ENCODE measurements at places on chromosomes 1 and 21.

- no peak for DNase-seq
Observed at GRCh38 chr1:115217150-115218033, 120.7 kb downstream of the NGF start.

- no peak for DNase-seq
Observed at GRCh38 chr1:43853161-43853921, 80.3 kb upstream of the ARTN start.

GRCh38 chr21:38825921-38826320 lies 20.2 kb downstream of the ETS2 start:
- DNase-seq, result no peak

DNA sequence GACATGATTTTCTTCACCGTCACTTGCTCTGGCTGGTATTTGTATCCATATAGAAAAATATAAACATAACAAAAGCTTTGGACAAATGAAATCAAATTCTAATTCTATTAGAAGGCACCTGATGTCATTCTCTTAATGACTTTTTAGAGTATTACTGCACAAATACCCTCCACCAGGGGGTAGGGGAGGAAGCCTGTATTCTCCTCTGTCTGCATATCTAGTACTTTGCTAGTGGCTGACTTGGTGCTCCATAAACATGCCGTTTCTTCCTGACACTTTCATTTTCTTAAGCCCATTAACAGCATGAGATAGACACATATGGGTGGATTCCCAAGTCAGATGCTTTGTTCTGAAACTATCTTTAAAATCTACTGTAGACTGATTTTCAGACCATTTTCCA lies 20.6 kb upstream of the KCNJ15 start:
- DNase-seq, result no peak

GRCh38 chr1:188423073-188423472 lies 1594.3 kb downstream of the PLA2G4A start:
- DNase-seq, result no peak

DNA sequence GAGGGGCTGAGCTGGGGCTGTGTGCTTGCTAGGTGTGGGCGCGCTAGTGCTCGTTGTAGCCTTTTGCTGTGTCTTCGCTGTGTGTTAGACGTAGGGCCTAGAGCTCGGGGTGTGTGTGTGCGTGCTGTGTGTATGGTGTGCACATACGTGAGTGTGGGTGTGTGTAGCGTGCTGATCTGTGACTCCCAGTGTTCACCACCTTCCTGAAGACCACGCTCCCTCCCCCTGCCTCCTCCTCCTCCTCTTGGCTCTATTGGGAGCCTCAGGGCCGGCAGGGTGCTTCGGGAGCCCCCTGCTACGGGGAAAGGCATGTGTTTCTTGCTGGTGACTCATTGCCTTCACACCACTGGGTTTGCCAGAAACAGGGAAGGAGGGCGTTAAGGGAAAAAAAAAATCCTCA lies 9.4 kb upstream of the KCNC4 start:
- DNase-seq, result no peak

- DNase-seq, result no peak
Observed at GRCh38 chr1:36805979-36806640, 228.2 kb downstream of the GRIK3 start.

GRCh38 chr1:145892486-145893087 lies 6.9 kb upstream of the ANKRD35 start:
- no peak for DNase-seq

- DNase-seq, result no peak
Observed at GRCh38 chr1:210691039-210691610, 362.4 kb downstream of the HHAT start.

DNA sequence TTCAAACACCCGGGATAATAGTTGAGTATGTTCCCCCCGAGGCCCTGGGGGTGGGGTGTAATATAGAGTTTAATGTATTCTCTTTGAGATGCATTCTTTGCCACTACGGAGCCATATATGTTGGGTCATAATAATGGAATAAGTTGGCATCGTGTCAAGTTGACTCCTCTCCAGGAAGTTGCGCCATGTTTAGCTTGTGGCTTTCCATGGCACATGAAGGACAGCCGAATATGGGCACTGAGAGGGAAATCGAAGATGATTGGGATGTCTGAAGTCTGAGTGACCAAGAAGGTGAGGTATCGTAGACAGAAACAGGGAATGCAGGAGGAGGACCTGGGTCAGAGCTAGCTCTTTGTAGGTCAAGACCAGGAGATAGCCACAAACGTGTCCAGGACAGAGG lies 92.6 kb downstream of the PAX7 start:
- no peak for DNase-seq

DNA sequence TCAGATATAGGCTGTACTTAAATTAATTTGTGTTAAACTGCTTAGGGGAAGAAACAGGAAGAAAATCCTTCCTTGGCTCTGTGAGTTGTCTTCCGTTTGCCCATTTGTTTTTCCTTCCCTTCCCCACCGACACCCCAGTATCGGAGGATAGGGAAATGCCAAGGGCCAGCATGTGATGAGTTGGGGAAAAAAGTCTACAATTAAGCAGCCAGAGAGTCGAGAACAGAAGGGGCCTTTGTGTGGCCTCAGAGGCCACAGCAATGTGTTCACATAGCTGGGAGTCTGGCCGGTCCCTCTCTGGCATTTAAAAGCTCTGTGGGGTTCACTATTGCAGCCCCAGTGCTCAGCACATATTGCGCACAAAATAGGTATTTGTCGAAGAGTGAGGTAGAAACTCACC lies 489.3 kb downstream of the MATN1 start:
- DNase-seq, result no peak

DNA sequence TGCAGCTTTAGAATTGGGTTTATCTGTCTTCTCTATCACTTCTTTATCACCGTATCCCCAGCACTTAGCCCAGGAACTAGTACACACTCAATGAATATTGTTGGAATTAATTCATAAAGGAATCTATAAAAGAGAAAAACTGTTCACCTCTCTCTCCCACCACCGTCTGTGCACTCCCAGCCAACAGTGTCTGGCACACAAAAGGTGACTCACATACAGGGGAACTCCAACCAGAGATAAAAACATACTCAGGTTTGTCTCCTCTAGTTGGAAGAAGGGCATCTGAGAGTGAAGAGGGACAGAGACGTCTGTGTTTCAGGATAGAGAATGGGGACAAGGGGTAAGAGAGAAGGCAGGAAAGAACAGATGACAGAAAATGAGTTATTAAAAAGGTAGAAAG lies 10.0 kb downstream of the ITLN1 start:
- DNase-seq, result no peak

GRCh38 chr1:183635099-183635605 lies 431 bp downstream of the ARPC5 start:
- DNase-seq, result no peak

DNA sequence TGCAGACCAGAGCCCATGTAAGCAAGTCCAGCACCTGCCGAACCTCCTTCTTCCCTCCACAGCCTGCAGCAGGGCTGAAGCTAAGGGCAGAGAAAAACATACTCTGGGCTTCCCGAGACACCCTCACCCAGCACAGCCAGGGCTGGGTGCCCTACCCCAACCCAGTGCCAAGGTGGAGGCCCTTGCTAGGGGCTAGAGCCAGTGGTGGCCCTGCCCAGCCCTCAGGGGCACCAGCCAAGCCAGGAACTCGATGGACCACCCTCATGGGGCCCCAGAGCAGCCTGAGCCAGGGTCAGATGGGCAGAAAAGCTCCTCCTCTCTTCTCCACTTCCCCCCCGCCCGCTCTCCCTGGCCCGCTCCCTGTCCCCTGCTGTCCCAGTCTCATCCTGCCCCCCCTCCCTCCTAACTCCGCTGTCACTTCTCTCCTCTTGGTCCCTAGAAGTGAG lies 15.9 kb downstream of the TNFRSF25 start:
- no peak for DNase-seq

- DNase-seq, result no peak
Observed at GRCh38 chr1:15797614-15798390, 9.6 kb downstream of the UQCRHL start.

- no peak for DNase-seq
Observed at GRCh38 chr1:160657250-160657781, 10.5 kb upstream of the SLAMF1 start.

GRCh38 chr1:96865731-96866685 lies 144.4 kb downstream of the PTBP2 start:
- DNase-seq, result no peak

GRCh38 chr1:184166485-184166884 lies 115.0 kb downstream of the TSEN15 start:
- DNase-seq, result no peak

DNA sequence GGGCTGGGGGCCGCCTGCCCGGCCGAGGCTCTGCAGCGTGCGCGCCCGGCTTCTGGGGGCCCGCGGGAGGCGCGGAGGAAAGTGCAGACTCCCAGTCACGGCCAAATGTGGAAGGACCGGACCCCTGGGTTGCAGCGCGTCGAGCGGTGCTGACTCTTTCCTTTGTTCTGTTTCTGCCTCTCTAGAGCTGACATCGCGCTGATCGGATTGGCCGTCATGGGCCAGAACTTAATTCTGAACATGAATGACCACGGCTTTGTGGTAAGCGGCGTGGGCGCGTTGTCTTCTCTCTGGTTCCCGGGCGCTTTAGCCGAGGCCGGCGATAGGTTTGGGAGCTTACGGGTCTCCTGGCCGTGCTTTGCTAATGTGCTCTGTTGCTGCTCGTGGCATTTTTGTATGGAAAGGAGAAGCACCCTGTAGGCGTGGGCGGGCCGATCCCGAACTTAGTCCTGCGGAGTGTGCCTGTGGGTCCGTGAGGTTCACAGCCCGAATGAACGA lies 629 bp downstream of the PGD start:
- DNase-seq, result no peak

DNA sequence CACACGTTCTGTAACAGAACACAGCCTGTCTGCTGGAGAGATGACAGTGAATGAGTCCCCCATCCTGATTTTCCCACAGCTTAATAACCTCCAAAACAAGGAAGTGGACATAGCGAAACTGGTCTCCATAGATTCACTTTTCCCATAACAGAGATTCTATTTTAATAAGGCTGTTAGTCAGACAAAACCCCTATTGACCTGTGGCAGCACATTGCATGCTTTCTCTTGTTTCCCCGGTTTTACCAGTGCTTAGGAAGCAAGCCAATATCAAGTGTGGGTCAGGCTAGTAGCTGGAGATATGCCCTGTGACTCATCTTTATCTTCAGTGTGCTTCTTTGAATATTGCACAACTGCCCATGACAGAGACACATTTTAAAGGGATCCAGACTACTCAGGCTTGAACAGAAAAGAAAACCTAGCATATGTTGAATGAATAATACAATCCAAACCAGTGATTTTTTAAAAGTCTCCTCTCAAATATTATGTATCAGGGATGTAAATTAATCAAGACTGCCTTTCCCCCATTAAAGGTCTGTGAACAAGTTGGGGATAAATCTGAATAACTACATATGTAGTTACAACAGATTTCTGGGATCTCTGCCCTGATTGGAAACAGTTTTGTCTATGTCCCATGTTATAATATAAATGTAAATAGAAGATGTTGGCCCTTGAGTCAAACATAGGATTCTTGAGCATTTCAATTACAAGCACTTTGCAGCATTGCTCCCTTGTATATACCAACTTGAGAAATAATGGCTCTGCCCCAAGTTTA lies 11.9 kb upstream of the CLDN8 start:
- DNase-seq, result no peak

DNA sequence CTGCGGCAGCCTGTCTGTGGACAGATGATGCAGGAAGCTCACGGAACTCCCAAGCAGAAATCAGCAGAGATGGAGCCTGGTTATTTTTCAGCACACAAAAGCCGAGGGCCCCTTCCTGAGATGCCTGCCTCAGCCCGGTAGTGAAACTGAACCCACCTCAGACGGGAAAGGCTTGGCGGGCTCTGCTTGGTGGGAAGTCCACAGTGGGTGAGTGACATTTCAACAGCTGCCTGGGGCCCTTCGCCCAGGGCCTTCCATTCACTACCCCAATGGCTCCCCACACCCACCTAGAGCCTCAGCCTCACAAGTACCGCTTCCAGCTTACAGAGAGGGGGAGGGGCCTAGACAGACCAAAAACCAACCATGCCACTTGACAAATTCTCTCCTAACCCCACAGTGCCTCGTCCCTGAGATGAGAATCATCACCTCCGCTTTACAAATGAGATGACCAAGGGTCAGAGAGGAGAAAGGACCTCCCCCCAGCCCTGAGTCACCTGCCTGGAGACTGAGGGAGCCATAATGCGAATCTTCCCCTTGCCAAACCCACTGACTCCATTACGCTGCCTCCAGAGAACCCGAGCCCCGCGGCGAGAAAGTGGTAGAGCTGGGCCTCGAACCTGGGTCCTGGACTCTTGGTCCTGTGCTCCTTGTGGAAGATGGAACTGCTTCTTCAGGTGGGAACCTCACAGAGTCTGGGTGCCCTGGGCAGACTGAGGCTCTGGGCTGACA lies 3.4 kb upstream of the ECE1 start:
- no peak for DNase-seq

DNA sequence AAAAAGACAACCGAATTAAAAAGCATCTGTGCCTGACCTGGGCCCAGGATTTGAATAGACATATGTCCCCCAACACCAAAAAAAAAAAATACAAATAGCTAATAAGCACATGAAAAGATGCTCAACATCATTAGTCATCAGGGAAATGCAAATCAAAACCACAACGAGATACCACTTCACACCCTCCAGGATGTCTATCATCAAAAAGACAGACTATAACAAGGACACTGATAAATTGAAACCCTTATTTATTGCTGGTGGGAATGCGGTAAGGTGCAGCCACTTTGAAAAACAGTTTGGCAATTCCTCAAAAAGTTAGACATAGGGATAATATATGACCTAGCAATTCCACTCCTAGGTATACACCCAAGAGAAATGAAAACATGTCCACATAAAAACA lies 72.3 kb upstream of the CAMK1G start:
- DNase-seq, result no peak

DNA sequence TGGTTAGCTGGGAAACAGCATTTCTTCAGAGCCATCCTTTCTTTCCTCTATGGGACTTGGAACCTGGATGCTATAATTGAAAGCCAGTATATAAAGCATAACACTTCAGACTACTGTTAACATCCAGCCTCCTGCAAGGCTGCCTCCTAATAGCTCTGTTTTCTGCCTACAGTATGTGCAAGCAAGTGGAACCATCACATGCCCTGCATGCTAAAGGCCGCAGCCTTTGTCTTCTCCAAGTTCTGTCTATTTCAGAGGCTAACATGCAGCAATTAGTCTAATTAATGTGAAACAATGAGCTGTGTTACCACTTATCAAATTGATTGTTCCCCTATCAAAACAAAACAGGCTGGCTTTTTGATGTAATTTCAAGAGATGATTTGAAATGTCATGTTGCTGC lies 82.7 kb upstream of the ESRRG start:
- DNase-seq, result no peak

DNA sequence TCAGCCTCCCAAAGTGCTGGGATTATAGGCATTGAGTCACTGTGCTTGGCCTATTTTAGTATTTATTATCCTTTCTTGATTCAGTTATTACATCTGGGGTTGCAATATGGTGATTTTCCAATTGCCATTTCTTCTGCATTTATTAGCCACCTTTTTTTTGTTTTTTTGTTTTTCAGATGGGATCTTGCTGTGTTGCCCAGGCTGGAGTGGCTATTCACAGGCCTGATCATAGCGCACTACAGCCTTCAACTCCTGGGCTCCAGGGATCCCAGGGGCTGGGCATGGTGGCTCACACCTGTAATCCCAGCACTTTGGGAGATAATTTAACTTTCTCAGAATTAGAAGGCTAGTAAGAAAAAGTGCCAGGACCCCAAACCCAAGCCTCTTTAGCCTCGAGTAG lies 82.1 kb upstream of the PGD start:
- no peak for DNase-seq

- DNase-seq, result no peak
Observed at GRCh38 chr1:218524526-218524925, 179.4 kb downstream of the TGFB2 start.

Data from NCI-H1417 treated with DMSO at 0.1 percent for 48 hours (cell line).